Omental fat pad (tissue), 4 donors: ENCODE measurements at places on chromosomes 1 and 21.

DNA sequence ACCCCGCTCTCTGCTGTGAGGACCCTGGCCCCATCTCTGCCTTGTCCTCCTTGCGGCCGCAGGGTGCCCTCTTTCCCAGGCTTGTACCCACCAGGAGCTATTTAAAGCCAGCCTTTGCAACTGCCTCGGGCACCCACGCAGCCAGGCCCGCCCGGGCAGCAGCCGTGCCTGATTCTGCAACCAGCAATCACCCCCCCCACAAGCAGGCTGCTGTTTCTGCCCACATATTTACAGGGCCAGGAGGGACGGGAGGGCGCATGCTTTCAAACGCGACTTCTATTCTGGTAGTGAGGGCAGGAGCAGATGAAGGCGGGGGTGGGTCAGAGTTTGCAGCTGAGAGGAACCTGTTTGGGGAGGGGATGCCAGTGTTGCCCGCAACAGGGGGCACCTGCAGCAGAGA, 13.6 kb downstream of the GABRD start:
- DNase-seq: no peak

- no peak for DNase-seq
Measured at GRCh38 chr1:33703464-33703863, 160.4 kb upstream of the HMGB4 start.

DNA sequence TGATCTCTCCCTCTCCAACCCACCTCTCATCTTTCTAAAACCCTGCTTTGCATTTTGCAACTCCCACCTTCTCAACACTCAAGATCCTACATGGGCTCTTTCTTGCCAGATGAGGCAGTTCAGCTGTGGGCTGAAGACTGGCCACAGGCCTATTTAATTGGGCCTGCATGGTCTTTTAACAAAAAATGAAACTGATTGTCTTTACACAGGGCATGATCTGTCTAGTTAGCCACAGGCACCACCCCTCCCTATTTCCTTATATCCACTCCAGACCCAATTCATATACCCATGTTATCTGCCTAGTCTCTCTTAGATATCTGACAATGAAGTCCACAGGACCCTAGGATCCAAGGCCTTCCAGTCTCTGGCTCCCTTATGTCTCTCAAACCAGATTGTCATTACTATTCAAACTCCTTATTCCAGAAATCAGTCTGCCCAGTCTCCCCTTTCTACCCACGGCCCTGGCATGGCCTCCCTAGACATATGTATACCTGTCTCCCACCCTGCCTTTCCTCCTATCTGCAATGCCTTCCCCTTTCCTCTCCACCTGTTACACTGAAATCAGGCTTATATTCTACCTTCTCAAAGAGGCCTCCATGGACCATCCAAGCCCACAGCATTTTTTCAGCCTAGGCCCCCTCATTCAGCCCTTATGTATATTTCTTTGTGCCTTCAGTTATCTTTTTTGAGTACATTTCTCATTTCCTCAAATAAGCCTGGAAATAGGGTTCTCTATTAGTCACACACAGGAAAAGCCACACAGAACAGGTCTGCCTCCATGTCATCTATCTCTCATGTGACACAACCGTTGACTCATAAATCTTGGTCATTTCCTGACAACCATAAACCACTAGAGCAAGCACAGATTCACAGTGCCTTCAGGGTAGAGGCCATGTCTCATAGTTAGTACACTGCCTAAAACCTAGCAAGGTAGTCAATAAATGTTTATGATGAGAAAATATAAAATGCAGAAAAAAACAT, 39.0 kb downstream of the LPAR3 start:
- no peak for DNase-seq

DNA sequence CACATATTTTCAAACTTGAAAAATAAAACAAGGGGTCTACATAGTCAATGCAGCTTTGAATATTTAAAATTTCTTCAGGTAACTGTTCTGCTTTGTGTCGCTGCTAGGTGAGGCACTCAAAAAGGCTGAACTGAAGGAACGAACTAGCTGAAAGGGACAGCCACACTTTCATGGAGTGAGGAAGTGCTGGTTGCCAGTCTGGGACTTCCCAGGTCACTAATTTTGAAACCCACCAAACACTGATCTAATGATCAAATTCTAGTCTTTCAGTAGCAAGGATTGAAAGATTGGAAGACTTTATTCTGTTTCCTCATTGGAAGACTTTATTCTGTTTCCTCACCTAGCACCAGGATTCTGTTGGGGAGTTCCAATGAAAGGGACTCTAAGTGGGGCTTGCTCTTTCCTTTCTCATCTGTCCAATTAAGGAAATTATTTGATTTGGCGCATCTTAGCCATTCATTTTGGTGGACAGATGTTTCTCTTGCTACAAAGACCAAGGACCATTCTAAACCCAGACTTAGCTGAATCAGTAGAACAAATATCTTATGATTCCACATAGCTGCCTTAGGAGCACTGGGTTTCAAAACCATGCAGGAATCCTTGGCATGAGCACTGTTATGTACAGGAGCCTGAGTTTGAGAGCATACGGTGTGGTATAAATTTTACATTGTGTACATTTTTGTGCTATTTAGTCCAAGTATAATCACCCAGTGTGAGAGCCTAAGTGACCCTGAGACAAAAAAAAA, 10.9 kb upstream of the ARID1A start:
- DNase-seq: no peak

DNA sequence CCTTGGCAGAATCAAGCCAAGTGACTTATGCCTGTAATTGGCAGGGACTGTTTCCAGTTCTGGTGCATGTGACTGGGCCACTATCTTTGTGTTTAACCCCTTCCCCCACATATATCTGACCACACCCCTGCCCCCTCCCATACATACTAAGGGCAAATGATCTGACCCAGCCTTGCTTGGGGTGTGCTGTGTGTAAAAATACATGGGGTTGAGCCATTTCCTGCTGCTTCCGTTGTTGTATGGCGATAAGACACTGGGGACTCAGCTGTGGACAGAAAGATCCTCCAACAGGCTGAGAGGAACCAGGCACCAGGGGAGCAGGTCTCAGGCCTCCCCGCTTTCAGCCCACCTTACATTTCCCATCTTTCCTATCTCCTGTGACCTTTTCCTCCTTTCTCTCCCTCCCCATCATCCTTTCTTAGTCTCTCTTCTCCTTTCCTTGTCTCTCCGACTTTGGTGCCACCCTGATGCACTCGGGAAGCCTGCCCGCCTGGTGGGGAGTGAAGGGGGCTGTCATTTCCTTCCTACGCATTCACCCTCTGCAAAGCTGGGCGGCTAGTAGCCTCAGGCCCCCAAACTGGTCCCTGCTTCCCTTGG, 39.7 kb downstream of the TMCC2 start:
- no peak for DNase-seq

GRCh38 chr1:84688463-84689061, 1.7 kb downstream of the SSX2IP start:
- DNase-seq: no peak

DNA sequence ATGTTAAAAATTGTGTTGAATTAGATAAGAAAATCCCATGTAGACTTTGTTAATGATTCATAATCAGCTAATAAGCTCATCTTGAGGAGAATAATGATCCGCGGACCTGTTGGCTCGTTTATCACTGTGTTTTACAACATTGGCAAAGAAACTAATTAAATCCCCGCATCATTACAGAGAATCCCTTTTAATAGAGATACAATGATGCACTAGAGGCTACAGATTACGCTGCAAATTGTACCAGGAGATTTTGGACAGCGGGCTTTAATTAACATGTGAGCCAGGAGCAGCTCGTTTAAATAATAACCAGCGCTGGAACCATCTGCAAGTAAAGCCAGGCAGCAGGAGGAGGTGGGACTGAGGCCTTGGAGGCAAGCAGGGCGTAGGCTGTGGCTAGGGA, 280.3 kb upstream of the POU3F1 start:
- DNase-seq: no peak

DNA sequence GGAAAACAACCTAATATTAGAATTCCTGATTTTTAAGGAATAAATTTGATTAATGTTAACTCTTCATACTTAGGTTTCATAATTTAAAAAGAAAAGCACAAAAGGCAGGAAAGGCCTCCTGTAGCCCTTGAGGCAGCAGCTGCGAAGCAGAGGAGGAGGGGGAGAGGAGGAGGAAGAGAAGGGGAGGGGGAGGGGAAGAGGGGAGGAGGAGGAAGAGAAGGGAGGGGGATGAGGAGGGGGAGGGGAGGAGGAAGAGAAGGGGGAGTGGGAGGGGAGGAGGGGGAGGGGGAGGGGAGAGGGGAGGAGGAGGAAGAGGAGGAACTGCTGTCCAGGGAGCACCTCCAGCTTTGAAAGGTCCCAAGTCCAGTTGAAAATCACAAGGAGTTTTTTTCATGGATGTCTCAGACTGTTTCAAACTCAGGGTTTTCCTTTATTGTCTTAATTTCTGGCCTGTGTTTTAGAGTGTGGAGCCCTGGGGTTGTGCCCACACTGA, 35.1 kb upstream of the DIP2A start:
- DNase-seq: no peak

- no peak for DNase-seq
Measured at GRCh38 chr1:228430243-228430642, 13.6 kb upstream of the TRIM17 start.

DNA sequence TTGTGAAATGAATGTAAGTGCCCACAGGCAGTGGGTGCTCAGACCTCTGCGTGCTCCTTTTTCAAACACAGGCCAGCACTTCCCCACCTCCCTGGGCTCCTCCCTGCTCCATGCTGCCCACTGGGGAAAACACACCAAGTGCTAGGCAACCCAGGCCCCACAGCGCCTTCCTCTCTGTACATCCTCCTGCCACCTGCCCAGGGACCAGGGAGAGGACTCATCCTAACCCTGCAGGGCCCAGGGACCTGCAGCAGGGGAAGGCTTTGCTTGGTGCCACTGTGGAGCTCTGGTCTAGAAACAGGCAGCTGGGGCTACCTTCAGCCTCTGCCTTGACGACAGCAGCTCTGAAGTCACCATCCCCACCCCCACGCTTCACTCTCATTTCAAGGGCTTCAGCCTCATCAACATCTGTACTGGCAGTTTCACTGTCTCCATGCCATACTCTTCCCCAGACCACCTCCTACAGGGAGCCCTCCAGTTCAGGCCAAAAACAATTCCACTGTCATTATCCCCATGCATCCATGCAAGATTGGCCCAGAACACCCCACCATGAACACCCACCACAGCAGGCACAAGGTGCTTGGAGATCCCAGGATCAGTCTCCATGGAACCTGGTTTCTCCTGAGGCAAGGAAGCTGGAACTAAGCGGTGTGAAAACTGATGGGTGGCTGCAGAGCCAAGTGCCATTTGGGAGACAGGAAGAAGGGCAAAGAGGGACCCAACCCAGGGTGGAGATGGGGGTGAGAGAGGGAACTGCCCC, 1.1 kb downstream of the IGSF8 start:
- DNase-seq: no peak

DNA sequence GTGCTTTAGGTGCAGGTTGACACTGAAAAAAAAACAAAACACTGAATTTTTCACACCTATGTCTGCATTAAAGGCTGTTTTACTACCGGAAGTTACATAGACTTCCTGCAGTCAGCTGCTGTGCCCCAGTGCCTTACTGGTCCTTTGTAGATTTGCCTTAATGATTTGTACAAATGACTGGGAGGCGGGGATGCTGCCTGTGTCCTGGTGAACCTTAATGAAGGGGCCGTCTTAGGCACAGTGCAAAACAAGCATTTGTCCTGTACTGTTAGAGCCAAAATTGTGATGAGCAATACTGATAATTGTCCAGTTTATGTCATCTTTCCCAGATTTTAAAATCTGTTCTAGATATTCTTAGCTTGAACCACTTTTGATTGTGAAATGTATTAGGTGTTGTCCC, 90.9 kb upstream of the PGD start:
- no peak for DNase-seq

DNA sequence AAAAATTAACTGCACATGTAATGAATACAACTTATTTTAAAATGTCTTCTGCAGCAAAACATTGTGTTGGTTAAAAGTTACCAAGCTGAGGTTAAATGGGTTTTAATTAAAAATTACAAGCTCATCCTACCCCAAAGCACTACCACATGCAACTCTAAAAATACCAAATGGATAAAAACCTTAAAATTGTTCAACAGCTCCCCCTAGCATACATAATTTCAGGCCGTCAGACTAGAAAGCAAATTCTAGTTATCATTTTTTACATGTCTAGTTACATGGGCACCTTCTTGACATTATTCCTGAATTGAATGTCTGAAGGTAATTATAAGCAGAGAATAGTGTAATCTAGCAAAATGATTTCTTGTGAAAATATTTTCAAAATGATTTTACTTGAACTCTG, 176.5 kb downstream of the C1orf21 start:
- DNase-seq: no peak

- DNase-seq: no peak
Measured at GRCh38 chr1:167584581-167584980, 31.0 kb upstream of the CREG1 start.

- no peak for DNase-seq
Measured at GRCh38 chr1:247375747-247376146, 40.2 kb upstream of the NLRP3 start.

GRCh38 chr1:53601031-53601745, 137.8 kb downstream of the GLIS1 start:
- DNase-seq: no peak

GRCh38 chr1:94481473-94481933, 60.1 kb downstream of the F3 start:
- DNase-seq: no peak

DNA sequence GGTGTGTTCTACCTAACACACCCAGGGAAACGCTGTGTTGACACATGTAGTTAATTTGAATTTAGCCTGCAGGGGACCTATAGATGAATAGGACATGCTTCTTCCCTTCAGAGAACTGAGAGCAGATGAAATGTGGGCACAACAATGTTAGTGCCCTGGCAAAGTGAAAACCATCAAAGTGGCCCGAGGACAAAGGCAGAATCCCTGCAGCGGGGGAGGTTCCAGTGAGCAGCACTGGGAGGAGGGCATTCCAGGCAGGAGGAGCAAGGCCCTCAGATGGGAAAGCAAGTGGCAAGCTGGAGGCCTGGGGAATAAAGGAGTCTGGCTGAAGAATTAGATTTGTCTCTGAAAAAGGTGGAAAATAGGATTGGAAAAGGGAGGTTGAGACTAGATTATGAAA, 37.2 kb downstream of the C1orf94 start:
- no peak for DNase-seq

DNA sequence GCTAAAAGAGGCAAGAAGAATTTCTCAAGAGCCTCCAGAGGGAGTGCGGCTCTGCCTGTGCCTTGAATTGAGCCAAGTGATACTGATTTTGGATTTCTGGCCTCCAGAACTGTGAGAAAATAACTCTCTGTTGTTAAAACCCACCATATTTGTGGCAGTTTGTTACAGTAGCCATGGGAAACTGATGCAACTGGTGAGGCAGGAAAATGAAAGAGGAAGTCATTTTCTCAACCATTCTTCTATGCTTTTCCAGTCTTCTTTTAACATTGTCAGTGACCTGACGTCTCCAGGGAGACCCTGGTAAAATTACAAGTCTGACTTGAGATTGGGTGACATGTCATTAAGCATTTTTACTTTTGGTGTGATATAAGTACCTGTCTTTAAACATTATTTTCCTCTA, 5.8 kb downstream of the OR6P1 start:
- no peak for DNase-seq

- peak; percentile 51 for DNase-seq
Measured at GRCh38 chr1:193408782-193409293, 222.4 kb upstream of the B3GALT2 start.

- DNase-seq: no peak
Measured at GRCh38 chr1:160618763-160619274, 28.0 kb downstream of the SLAMF1 start.

- no peak for DNase-seq
Measured at GRCh38 chr21:39632796-39633442, 20.2 kb downstream of the B3GALT5 start.

GRCh38 chr1:9905010-9905409, 5.1 kb downstream of the CTNNBIP1 start:
- no peak for DNase-seq

- no peak for DNase-seq
Measured at GRCh38 chr1:167522246-167522645, 3.9 kb upstream of the CD247 start.

GRCh38 chr1:88985032-88985431, 7.4 kb downstream of the KYAT3 start:
- no peak for DNase-seq
